ENCODE measurements at places on chromosomes 13 and 19.

GRCh38 chr13:47678201-47678968, 322.7 kb downstream of the SUCLA2 start:
- no peak for DNase-seq

DNA sequence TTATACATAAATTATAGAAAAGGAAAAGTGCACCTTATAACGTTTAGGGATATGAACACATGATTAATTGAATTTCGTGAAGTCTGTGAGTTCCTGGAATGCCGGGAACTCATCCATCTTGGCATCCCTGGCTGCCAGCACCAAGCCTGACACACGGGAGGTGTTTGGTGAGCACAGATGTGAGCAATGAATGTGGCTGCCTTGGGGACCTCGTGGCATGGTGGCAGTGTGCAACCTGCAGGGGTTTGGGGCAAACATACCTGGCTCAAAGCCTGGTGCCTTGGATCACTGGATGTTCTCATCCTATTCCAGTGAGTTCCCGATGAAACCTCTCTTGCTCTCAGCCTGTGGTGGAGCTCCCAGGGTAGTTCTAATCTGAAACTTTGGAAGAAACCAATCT, 10.4 kb upstream of the MAP2K2 start:
- DNase-seq = no peak

- no peak for DNase-seq
Observed at GRCh38 chr13:46172531-46172991, 9.4 kb downstream of the LCP1 start.

GRCh38 chr19:37790244-37790925, 11.0 kb upstream of the ZNF573 start:
- DNase-seq = no peak

DNA sequence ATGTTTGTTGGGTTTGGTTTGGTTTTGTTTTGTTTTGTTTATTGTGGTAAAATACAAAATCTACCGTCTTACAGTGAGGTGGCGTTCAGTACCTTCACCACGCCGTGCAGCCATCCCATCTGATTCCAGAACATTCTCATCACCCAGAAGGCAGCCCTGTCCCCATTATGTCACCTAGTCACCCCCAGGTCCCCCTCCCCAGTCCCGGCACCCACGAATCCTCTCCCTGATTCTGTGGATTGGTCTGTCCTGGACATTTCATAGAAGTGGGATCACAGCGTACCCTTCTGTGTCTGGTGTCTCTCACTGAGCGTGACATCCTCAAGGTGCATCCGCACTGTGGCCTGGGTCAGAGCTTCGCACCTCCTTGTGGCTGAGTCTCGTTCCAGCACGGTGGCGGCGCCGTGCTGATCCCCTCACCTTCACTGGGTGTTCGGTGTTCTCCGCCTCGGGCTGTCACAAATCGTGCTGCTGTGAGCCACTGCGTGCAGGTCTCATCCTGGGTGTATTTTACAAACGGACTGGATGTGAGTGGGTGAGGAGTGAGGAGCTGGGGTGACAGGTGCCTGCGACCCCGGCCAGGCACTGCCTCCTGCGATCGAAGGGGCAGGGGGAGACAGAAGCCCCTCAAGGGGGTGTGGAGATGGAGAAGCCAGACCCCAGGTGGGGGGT, 580 bp upstream of the TEKTIP1 start:
- DNase-seq = no peak

GRCh38 chr19:48625891-48626327, 6.6 kb downstream of the SPHK2 start:
- no peak for DNase-seq

DNA sequence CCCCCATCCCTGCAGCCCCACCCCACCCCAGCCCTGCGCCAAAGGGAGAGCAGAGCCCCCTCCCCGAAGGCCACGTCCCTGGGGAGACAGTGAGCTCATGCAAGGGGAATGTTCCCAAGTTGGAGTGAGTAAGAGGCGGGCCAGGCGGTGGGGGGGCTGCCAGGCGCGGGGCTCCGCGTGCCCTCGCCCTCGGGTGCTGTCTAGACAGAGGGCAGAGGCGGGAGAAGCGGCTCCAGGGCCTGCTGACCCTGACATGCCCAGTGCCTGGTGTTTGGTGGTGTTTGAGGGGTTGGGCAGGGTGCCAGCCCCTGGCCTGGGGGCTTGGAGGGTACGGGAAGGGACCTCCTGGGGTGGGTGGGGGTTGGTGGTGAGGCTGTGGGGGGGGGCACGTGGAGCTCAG, 1.0 kb downstream of the FSTL3 start:
- DNase-seq = no peak

GRCh38 chr13:61187471-61187870, 228.2 kb downstream of the PCDH20 start:
- no peak for DNase-seq

DNA sequence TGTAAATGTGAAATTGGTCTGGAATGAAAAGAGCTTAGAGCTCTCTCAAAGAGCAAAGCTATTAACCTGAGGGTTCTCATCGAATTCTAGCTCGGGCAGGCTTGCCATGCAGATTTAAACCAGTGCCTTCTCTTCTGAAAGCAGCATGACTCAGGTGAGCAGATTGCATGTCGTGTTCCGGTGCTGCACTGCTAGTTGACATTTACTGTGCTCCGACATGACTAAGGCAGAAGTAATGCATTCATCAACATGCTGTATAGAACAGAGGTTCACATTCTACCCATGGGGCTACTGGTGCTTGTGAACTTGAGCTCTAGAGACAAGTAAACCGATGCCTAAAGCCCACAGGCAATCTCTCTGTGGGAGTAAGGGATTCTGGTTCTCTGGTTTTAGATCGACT, 947.7 kb downstream of the EFNB2 start:
- no peak for DNase-seq

DNA sequence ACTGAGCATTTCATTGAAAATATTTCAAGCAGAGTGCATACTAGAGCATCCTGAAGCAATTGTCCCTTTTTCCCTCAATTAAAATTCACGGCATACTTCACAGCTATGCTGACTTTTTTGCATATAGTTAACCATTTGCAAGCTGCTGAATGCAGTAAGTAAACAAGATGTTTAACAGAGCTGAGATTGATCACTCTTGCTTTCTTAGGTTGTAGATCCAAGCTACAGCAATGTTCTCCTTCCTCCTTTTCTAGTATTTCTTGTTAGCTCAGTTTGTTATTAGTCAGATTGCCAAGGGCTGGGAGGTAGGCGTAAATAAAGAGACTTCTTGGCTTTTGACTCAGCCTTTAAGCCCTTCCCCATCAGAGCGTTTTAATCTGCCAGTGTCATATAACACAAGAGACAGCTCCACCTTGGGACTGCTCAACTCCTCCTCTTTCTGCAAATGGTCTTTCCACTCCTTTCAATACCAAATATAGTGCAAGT, at the start of gene SLITRK6:
Gene SLITRK6, minus strand, starts transcription at position 323 of the 486 bp plus-strand sequence. CDS start 2,911 bp downstream, outside the sequence.
- no peak for DNase-seq

GRCh38 chr19:29256516-29256915, 43.6 kb upstream of the UQCRFS1 start:
- no peak for DNase-seq

Measured in NCI-H1694 (cell line).